ENCODE measurements at places on chromosomes 11 and 22.
A peak's percentile ranks its signal among the peaks of the same experiment; 100 is the strongest.

- no peak for DNase-seq
Observed at GRCh38 chr11:96741068-96741467, 351.3 kb downstream of the JRKL start.

- no peak for DNase-seq
Observed at GRCh38 chr22:27440304-27440865, 361.2 kb downstream of the MN1 start.

GRCh38 chr11:101705972-101706371 is 122.2 kb upstream of the TRPC6 start:
- no peak for DNase-seq

GRCh38 chr11:12382451-12382850 is 5.1 kb downstream of the PARVA start:
- no peak for DNase-seq

- no peak for DNase-seq
Observed at GRCh38 chr11:129352676-129353075, 23.0 kb upstream of the BARX2 start.

DNA sequence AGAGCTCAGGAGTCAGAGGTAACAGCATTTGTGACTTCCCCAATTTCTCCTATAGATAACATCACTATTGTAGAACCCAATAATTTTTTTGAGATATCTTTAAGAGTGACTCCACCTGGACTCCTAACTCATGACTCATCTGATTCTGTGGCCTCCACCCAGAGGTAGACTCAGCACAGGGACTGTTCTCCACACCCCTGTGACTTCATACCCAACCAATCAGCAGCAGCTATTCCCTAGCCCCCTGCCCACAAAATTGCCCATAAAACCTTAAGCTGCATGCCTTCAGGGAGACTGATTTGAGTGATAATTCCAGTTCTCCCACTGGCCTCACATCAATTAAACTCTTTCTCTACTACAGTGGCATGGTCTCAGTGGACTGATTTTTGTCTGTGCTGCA is 475.4 kb upstream of the FAT3 start:
- no peak for DNase-seq

GRCh38 chr11:78270971-78271370 is 82.3 kb downstream of the USP35 start:
- peak; percentile 45 for DNase-seq

DNA sequence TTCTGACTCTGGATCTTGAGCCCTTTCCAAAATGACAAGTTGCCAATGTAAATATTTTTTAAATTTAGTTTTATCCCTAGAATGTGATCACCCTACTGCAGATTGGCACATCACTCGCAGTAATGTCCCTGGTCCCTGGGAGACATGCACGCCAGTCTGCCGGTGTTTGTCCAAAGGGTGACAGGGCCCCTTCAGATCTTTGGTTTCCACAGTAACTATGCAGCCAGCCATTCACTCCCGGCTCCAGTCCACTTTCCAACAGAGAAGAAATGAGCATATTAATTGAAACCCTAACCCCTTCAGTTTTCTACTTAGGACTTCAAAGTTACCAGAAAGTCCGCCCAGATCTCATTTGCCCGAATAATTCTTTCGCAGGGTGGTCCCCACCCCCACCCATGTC is 25.8 kb upstream of the RASSF10 start:
- DNase-seq = no peak

DNA sequence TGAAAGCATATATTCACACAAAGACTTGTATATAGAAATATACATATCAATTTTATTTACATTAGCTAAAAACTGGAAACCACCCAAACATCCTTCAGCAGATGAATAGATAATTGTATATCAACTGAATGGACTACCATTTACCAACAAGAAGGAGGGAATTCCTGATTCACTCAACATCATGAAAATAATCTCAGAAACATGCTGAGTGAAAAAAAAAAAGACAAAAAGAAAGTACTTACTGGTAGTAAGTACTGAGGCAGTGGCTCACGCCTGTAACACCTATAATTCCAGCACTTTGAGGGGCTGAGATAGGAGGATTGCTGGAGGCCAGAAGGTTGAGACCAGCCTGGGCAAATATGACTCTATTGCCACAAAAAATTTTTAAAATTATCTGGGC is 7.4 kb upstream of the IPO7 start:
- no peak for DNase-seq

GRCh38 chr22:33909911-33910310 is 10.4 kb downstream of the LARGE1 start:
- no peak for DNase-seq

GRCh38 chr11:2129699-2130366 is 9.4 kb downstream of the IGF2 start:
- DNase-seq = no peak

- DNase-seq = no peak
Observed at GRCh38 chr11:74839971-74840370, 91.3 kb downstream of the RNF169 start.
